ENCODE measurements at places on chromosomes 7 and 10.

- DNase-seq, result peak; percentile 76
Measured at GRCh38 chr7:99928994-99929729, at the start of gene GJC3. TSS of gene GJC3 (minus strand) at chr7:99929620. CDS start at chr7:99929620, 0 bp downstream.

- DNase-seq, result no peak
Measured at GRCh38 chr10:101903827-101904550, 60.4 kb upstream of the KCNIP2 start.

- DNase-seq, result no peak
Measured at GRCh38 chr7:45696476-45696875, 122.3 kb downstream of the ADCY1 start.

DNA sequence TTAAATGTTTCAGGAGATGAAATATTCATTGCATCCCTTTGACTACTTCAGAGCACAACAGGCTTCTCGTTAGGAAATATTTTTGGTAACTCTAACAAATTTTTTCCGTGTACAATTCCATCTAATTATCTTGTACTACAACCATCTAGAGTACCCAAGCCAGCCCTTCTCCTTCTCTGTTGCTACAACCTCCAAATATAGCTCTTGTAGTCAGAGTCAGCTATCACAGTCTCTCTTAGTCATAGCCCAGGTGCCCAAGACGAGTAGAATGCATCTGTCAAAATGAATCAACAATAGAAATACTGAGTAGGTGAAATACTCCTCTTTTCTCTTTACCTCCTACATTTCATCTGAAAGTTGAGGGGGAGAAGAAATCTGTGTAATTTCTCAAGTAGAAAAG lies 74.0 kb downstream of the INHBA start:
- DNase-seq, result no peak

- no peak for DNase-seq
Measured at GRCh38 chr10:33315891-33316290, 18.6 kb downstream of the NRP1 start.

GRCh38 chr10:46520941-46521340 lies 35.5 kb downstream of the GPRIN2 start:
- peak; percentile 75 for DNase-seq

- DNase-seq, result no peak
Measured at GRCh38 chr7:154532771-154533170, 470.2 kb downstream of the PAXIP1 start.

GRCh38 chr10:77715088-77715487 lies 77.5 kb upstream of the KCNMA1 start:
- DNase-seq, result no peak

- DNase-seq, result no peak
Measured at GRCh38 chr7:50466815-50467585, 16.9 kb upstream of the FIGNL1 start.

- no peak for DNase-seq
Measured at GRCh38 chr10:87660484-87661133, 931 bp downstream of the PAPSS2 start.

- DNase-seq, result no peak
Measured at GRCh38 chr10:16960551-16960950, 143.3 kb upstream of the RSU1 start.

- DNase-seq, result no peak
Measured at GRCh38 chr7:29146888-29147609, 712 bp upstream of the CPVL start.

- DNase-seq, result no peak
Measured at GRCh38 chr10:121804460-121804859, 123.4 kb downstream of the ATE1 start.

- no peak for DNase-seq
Measured at GRCh38 chr10:117720931-117721835, 178.6 kb downstream of the EMX2 start.

- no peak for DNase-seq
Measured at GRCh38 chr10:97338041-97338440, 3.5 kb upstream of the FRAT2 start.

DNA sequence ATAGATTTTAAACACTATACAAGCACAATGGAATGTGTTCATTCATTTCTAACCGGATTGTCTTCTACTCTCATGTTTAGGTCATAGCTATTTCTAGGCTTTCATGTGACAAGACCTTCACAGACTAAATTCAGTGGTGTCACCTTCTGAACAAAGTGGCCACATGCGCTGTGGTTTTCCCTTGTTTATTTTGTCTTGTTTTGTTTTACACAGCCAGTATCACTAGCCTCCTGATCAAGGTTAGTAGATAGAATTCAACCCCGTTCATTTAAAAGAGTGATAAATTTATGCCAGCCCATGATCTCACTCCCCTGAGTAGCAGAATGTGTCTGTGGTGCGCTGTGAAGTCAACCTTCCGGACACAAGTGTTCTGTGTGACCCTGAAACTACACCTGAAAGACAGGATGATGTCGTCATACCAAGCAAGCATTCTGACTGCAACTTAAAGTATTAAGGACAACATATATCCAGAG lies 209.1 kb downstream of the CREB5 start:
- DNase-seq, result no peak

GRCh38 chr7:98875501-98875900 lies 2.8 kb upstream of the TRRAP start:
- DNase-seq, result no peak

- DNase-seq, result no peak
Measured at GRCh38 chr7:6576024-6576866, 1.0 kb upstream of the ZDHHC4 start.

- peak; percentile 36 for DNase-seq
Measured at GRCh38 chr7:47968847-47969774, 10.3 kb downstream of the HUS1 start.

GRCh38 chr7:152313831-152314604 lies 121.8 kb downstream of the KMT2C start:
- peak; percentile 43 for DNase-seq

DNA sequence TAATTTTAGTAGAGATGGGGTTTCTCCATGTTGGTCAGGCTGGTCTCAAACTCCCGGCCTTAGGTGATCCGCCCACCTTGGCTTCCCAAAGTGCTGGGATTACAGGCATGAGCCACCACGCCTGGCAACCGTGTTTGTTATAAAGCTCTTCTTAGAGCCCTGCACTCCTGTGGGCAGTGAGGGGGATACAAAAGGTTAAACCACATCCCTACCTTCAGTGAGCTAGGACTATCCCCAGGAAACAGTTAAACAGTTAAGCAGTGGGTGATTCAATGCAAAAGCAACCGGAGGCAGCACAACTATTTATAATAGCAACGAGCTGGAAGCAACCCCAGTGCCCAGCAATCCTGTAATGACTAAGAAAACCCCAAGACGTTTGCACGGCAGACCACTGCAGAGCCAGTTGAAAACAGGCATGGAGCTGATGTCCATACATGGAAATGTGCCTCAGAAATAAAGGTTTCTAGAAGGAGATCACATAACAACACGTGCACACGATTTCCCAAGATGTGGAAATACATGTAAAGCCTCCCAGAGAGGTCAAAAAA lies 107.2 kb upstream of the LYZL2 start:
- no peak for DNase-seq

- no peak for DNase-seq
Measured at GRCh38 chr10:25176421-25176968, 1.7 kb downstream of the GPR158 start.

GRCh38 chr7:96481796-96482195 lies 159.9 kb upstream of the SLC25A13 start:
- no peak for DNase-seq

DNA sequence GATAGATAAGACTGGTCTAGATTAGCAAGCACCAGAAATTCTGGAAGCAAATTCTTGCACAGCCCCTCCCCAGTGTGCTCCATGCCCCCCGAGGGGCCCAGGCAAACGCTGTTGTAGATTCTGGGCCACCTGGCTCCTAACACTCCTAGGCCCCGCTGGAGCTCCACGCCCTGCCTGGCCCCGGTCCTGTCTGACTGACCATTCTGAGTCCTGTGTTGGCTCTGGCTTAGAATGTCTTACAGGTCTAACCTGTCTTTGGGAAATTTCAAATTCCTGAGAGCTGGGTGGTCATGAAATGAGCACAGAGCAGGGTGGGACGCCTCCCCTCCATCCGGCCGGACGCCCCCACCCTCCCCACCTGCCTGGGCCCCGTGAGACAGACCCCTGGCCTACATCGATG lies 12.6 kb upstream of the OPALIN start:
- DNase-seq, result no peak

- no peak for DNase-seq
Measured at GRCh38 chr7:132182992-132183391, 393.3 kb downstream of the PLXNA4 start.

GRCh38 chr7:37541810-37542443 lies 93.3 kb upstream of the ELMO1 start:
- DNase-seq, result no peak

- DNase-seq, result no peak
Measured at GRCh38 chr10:75487755-75488125, 56.3 kb downstream of the LRMDA start.

DNA sequence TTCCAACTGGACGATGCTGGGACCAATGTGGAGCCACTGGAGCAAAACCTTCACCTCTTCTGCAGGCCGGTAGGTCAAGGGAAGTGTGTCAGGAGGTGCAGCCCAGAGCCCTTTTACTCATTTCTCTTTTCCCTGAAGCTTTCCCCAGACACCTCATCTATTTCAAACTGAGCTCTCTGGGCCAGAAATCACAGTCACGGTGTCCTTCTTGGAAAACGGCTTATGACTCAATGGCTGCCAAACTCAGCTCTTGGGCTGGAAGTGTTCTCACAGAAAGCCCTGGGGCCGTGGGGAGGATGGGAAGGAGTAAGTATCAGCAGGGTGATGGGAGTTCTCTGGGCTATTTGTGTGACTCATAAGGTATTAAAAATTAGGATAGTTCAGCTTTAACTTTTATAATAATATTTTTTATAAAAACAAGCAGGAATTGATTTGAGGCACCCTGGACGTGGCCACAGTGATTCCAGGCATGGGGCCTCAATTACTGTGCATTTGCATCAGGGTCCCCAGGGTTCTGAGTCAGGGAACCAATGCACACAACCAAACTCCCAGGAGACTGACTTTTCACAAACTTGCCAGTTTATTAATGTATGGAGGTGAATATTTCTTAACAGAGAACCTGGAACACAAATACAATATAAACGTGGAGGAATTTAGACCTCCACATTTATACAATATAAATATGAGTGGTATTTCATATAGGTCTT lies 187.4 kb upstream of the TMEM72 start:
- no peak for DNase-seq

GRCh38 chr10:80480852-80481251 lies 26.7 kb downstream of the TSPAN14 start:
- DNase-seq, result no peak

- DNase-seq, result no peak
Measured at GRCh38 chr7:134936893-134937510, 49.3 kb upstream of the AGBL3 start.

DNA sequence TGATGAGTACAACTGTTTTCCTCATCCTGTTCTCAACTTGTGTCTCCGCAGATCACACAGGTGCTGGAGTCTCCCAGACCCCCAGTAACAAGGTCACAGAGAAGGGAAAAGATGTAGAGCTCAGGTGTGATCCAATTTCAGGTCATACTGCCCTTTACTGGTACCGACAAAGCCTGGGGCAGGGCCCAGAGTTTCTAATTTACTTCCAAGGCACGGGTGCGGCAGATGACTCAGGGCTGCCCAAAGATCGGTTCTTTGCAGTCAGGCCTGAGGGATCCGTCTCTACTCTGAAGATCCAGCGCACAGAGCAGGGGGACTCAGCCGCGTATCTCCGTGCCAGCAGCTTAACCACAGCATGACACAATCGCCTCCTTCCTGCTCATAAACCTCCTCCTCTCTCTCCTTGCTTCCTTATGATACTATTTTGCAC lies 126.7 kb upstream of the PRSS58 start:
- DNase-seq, result no peak

GRCh38 chr10:49585387-49585786 lies 24.7 kb upstream of the SLC18A3 start:
- no peak for DNase-seq

DNA sequence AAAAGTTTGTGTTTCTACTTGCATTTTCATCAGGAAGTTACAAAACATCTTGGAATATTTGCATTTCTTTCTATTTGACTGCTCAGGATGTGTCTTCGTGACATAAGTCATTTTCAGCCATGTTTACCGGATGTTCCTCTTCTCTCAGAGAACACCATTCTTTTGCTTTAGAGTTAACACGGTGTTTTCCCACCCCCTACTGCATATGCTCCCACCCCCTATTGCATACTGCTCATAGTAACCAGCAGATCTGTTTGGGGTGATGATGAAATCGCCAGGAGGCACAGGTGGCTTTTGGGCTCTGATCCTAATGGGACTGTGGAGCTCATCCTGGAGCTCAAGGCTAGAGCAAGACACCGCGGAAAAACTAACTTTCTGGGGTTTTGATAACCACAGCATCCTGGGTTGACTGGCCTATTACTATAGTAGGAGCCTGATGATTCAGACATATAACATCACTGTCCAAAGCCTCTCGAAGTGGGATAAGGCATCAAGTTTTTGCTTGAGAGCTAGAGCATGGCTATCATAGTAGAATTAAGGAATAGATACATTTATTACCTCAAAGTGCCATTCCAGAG lies 65.1 kb upstream of the BET1 start:
- no peak for DNase-seq

- no peak for DNase-seq
Measured at GRCh38 chr7:134364619-134365037, 47.9 kb upstream of the SLC35B4 start.

DNA sequence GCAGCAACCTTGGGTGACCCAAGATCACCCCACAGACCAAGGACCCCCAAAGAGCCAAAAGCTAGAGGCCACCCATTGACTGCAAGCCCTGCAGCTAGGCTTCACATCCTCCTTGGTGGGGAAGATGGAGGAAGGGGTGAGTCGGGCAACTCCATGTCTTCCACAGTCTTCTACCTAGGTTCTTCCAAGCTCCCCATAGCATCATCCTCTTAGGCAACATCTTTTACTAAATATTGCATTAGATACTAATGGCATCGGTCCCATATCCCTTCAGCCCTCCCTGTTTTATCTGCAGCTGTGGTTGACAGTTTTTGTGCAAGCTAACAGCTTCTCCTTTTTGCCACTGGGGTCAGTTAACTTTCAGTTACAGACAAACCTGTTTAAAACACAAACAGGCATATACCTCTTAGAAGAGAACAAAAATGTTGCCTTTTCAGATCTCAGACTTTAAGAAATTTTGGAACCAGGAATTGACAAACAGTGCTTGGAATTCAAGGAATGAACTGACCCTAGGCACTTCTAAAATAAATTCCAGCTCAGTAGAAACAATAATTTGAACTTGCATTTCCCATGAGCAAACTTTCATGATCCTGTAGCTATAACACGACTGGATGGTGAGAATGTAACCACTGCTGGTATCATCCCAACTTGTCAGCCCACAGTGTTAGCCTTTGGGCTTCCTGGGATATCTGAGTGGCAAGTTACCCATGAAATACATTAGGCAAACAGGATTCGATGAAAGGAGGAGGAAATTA lies 33.9 kb upstream of the MSMB start:
- DNase-seq, result no peak

DNA sequence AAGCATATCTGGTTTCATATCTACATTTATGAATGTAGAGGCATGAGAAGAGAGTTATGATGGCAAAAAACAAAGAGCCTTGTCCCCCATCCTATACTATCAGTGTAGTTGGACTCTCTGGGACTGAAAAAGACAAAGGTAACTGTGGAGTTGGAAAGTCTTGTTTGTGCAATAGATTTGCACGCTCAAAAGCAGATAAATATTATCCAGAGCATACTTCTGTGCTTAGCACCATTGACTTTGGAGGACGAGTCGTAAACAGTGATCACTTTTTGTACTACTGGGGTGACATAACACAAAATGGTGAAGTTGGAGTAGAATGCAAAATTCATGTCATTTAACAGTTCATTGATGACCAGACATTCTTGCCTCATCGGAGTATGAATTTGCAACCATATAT lies 85.2 kb upstream of the EGFR start:
- no peak for DNase-seq

All from NCI-H1092 (cell line).